SIG-M5 (cell line): ENCODE measurements at places on chromosomes 12 and 14.

DNA sequence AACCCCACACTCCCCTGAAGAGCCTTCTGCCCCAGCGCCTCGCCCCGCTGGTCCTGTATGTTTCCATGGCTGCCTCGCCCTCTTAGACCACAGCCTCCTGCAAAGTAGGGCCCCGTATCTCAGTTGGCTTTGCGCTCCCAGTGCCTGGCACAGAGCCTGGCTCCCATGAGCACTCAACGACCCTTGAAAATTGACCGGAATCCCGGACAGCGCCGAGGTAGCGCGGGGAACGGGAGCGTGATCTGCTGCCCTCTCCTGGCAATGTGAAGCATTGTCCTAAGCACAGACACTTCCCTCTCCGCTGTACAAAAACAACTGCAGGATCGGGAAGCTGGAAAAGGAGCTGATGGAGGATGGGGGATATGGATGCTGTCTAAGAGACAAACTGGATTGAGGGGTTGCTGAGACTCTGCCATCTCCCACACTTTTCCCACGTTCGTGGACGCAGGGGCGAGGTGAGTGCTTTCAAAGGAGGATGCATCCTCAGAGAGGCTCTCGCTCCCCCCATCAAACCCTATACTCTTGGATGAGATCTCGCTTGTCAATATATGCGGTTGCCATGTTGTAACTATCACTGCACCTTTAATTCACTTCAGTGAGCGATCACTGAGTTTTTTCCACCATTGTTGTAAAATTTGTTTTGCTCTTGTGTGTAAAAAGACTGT lies 10.7 kb upstream of the FKBP4 start:
- no peak for DNase-seq

GRCh38 chr12:124240493-124240892 lies 54.4 kb upstream of the RFLNA start:
- DNase-seq = no peak

GRCh38 chr12:29207120-29207519 lies 58.0 kb downstream of the FAR2 start:
- peak; percentile 15 for DNase-seq

GRCh38 chr14:60998617-60999016 lies 17.6 kb downstream of the SLC38A6 start:
- DNase-seq = no peak

- no peak for DNase-seq
Measured at GRCh38 chr12:74626397-74626796, 88.8 kb downstream of the ATXN7L3B start.

- DNase-seq = no peak
Measured at GRCh38 chr12:120994589-120995337, 16.4 kb downstream of the HNF1A start.

DNA sequence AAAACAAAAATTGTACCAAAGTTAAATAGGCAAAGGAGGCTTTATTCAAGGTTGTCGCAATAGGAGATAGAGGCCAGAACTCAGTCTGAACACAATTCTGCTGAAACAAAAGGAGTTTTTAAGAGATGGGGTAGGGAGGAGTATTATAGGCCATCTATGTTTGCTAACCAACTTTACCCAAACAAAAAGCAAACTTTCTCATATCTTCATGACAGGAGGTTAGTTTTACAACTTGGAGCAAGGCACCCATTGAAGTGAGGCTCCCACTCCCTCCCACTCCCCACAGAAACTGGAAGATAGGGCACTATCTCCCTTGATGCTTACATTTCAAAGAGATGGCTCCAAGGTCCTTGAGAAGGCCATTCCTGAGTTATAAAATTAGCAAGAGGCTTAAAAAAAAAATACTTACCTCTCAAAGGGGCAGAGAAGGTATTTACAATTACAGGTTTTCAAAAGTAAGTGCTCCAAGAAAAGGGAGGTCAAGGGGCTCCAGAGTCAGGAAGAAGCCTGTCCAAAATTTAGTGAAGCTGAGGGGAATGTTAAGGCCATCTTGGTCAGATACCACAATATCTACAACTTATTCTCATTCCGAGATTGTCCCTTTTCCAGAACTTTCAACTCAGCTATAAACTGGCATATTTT lies 84.4 kb upstream of the DHRS4 start:
- no peak for DNase-seq

GRCh38 chr14:67410313-67410712 lies 1.7 kb downstream of the PLEK2 start:
- DNase-seq = no peak

DNA sequence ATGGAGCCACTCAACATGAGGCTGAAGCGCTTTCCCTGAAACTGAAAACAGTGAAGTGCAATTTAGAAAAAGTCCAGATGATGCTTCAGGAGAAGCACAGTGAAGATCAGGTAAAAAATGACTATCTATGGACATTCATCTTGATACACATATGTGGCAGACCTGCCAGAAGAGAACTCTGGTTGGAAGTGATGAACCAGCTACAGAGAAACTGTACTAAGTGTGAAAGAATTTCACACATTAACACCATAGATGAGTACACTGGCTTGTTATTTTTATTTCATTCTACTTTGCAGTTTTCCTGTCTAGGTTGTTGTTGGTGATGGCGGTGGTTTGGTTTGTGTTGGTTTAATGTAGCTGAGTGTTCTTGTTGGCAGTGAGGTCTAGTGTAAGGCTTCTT lies 174.7 kb downstream of the ESR2 start:
- DNase-seq = no peak

- DNase-seq = no peak
Measured at GRCh38 chr14:95674613-95675012, 11.6 kb upstream of the TCL1B start.

DNA sequence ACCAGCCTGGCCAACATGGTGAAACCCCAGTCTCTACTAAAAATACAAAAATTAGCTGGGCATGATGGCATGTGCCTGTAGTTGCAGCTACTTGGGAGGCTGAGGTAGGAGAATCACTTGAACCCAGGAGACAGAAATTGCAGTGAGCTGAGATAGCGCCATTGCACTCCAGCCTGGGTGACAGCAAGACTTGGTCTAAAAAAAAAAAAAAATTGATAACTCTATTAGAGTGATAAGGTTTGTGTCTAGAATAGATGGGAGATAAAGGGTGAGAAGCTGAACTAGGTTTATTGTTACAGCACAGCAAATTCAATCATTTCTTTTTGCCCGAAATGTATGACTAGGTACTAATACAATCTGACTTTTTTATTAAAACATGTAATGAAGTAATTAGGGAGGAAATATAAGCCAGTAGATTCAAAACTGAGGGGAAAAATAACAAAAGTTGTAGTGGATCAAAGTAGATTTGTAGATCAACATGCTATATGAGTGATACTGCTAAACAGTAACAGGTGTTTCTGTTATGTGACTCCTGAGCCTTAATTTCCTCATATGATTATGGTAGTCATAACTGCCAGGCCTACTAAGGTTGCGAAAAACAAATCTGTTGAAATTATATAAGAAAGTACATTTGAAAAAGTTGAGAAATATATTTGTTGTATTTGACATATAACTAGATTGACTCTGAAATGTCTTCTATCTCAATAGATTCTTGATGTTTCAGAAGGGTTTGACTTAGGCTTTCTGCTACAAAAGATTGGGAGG lies 83.6 kb downstream of the WNK1 start:
- no peak for DNase-seq

GRCh38 chr12:12534975-12535374 lies 27.7 kb downstream of the DUSP16 start:
- no peak for DNase-seq

- DNase-seq = no peak
Measured at GRCh38 chr14:70599345-70599744, 1.1 kb downstream of the MED6 start.

DNA sequence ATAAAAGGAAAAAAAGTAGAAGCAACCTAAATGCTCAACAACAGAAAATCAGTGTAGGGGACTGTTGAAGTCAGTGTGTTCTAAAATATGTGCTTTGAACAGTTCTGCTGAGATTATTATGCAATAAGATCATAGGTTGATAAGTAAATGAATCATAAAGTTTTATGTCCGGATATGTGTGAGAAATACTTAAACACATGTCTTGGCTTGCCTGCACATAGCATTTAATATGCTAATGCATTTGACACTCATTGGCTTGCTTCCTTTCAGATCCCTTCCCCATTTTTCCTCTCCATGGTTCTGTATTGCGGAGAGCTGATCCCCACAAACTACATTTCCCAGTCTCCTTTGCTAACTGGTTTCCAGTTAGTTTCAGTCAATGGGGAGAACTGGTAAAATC lies 573.8 kb upstream of the TBX3 start:
- no peak for DNase-seq

GRCh38 chr12:68970951-68971350 lies 38.0 kb upstream of the CPM start:
- no peak for DNase-seq

- DNase-seq = no peak
Measured at GRCh38 chr12:64029013-64029857, 184.7 kb downstream of the SRGAP1 start.

DNA sequence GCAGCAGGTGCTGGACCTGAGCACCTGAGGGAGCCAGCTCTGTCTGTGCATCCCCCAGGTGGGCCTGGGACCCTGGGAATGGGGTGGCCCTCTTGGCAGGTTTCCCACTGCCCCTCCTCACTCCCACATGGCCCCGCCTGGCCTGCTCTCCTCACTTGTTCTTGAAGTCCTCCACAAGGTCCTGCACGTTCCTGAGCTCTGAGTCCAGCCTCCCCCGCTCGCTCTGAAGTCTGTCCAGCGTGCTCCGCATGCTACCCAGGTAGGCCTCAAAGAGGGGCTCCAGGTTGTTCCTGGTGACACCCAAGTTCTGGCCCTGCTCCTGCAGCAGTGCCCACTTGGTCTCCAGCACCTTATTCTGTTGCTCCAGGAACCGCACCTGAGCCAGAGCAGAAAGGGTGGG lies 2.9 kb downstream of the KRT79 start:
- DNase-seq = no peak

DNA sequence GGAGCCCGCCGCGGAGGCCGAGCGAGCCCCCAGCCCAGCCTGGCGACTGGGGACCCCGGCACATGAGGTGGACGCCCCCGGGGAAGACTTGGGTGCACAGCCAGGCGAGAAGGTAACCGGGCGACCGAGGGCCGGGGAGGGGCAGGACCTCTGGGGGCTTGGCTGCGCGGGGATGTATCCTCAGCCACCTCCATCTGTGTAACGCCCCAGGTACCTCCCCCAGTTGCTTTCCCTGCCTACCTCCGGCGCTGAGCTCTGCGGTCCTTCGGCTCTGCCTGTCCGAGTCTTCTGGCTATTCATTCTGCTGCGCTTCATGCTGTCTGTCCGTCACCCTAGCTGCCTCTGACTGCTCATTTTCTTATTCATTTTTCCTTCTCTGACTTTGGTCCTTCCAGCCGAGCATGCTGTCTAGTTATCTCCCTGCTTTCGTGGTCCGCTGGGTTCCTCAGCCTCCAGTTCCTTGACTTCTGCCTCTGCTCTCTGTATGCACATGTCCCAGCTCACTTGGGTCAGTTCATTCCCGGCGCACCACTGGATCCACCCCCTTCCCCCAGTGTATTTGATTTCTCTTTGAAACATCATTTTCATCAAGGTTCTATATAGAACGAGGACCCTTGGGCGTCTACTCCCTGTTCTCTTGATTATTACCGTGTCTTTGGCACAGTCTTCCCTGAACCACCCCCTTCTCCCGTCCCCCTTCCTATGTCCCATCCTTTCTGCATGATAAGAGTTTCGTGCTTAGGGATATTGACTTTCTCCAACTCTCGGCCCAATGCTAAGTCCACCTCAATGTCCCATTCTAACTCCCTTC lies 612 bp downstream of the PHC1 start:
- no peak for DNase-seq

DNA sequence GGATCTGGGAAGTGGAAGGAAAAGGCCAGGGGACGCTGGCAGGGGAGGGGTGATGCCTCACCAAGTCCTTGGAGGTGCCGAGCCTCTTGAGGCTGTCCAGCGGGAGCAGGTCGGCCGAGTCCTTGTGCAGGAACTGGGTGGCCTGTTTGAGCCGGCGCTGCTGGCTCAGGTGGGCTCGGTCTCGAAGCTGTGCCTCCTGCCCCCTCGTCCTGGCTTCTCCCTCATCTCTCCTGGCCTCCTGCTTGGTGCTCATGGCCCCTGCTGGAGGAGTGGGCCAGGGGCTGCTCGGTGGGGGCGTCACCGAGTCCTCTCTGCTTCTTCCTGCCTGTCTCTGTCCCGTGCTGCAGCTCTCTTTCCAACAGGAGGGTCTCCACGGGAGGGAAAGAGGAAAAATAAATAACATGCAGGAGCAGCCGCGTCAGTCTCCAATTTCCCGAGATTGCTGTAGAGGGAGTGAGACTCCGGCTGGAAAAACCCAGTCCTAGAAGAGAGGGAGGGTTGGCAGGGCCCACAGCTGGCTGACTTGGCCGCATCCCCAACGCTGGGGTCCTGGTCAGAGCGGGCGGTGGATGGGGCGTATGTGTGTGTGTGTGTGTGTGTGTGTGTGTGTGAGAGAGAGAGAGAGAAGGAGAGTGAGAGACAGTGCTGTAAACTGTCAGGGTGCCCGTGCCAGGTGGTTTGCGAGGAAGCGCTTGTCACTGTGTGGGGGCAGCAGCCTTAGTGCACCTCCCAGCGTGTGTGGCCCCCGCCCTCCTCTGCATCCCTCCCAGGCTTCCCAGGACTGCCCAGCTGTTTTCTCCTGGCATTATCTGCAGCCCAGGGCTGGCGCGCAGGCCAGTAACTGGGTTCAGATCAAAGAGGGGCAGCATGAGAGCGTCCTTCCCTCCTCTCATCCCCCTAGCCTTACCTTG lies at the start of gene NRIP2:
NRIP2 (minus strand) TSS at position 455 of the 911 bp plus-strand sequence; CDS start at position 403, 52 bp downstream.
- DNase-seq = no peak

GRCh38 chr14:61690982-61691381 lies 4.3 kb upstream of the HIF1A start:
- DNase-seq = no peak

GRCh38 chr14:101119830-101120571 lies 216.5 kb upstream of the RTL1 start:
- DNase-seq = no peak

GRCh38 chr12:58412461-58413060 lies 471.2 kb downstream of the ATP23 start:
- no peak for DNase-seq

DNA sequence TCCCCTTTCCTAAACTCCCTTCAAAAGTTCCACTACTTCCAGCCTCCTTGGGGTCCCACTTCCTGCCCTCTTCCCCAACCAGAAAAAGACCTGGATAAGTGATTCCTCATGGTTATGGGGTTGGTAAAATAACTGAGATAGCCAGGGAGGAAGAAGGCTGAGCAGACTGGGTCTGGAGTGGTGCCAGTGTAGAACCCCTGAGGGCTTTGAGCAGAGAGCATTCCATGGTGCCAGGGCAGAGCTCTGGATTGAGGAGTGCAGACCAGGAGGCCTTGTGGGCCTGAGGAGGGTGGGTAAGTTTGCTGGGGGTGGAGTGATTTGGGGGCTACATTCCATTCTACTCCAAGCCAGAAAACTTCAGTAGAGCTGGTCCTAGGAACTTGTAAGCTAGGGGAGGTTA lies 9.5 kb upstream of the CISTR start:
- no peak for DNase-seq

GRCh38 chr12:76863837-76864236 lies 15.0 kb downstream of the CSRP2 start:
- DNase-seq = no peak
